ENCODE measurements at places on chromosomes 4 and X.
A peak's percentile ranks its signal among the peaks of the same experiment; 100 is the strongest.

- DNase-seq: no peak
Measured at GRCh38 chr4:96035727-96036126, 195.8 kb downstream of the PDHA2 start.

GRCh38 chrX:53616946-53617345 lies 69.6 kb downstream of the HUWE1 start:
- DNase-seq: no peak

DNA sequence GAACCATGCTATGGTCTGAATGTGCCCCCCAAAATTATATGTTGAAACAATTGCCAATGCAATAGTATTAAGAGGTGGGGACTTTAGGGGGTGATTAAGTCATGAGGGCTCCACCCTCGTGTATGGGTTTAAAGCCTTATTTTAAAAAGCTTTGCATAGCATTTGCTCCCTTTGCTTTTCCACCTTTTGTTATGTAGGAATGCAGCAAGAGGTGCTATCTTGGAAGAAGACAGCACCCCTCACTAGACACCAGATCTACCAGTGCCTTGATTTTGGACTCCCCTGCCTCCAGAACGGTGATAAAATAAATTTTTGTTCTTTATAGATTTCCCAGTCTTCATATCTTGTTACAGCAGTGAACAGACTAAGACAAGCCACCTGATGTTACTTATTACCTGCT lies 23.3 kb upstream of the NPNT start:
- no peak for DNase-seq

GRCh38 chrX:40383969-40384368 lies 196.8 kb upstream of the ATP6AP2 start:
- peak; percentile 24 for DNase-seq

- DNase-seq: no peak
Measured at GRCh38 chrX:30649859-30650258, 3.4 kb upstream of the GK start.

GRCh38 chr4:1402516-1403091 lies 3.6 kb downstream of the NKX1-1 start:
- DNase-seq: no peak

GRCh38 chr4:33998291-33998690 lies 2246.0 kb downstream of the ARAP2 start:
- DNase-seq: no peak

- DNase-seq: no peak
Measured at GRCh38 chr4:168744021-168744420, 247.2 kb downstream of the PALLD start.

- no peak for DNase-seq
Measured at GRCh38 chr4:47359891-47360290, 103.6 kb downstream of the COMMD8 start.

GRCh38 chr4:66564901-66565651 lies 894.8 kb upstream of the EPHA5 start:
- peak; percentile 97 for DNase-seq

GRCh38 chr4:81472281-81473182 lies 825 bp upstream of the RASGEF1B start:
- peak; percentile 8 for DNase-seq

- DNase-seq: peak; percentile 49
Measured at GRCh38 chr4:128831531-128832242, 22.2 kb downstream of the JADE1 start.

DNA sequence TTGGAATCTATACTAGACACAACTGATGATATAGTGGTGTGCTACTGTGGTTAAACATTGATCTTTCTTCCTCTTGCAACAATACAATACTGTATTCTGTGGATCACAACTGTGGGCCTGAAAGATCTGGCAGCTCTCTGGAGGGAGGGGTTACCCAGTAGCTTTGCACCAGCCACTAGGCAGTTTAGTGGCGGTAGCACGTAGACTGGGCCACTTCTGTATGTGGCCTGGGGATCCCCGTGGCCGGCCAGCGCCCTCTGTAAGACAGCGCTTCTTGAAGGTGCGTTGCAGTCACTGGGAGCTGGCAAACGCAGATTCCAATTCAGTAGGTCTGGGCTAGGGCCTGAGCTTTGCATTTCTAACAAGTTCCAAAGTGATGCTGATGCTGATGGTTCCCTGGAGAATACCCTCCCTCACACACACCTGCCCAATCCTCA lies 168.6 kb downstream of the MGST2 start:
- DNase-seq: no peak

DNA sequence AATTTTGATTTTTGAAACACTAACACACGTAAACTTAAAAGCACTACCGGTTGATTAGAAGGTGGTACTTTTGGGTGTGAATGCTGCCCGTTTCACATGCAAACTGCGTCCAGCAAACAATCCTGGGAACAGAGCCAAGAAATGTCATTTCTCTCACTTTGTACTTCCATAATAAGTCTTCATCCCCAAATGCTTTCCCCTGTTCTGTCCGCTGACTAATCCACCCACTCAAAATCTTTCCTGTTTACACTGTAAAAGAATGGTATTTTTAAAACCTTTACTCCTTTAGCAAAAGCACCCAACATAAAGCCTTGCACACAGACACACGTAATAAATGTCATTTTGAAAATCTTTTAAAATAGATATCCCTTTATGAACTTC lies 39.1 kb upstream of the PDLIM5 start:
- peak; percentile 86 for DNase-seq

DNA sequence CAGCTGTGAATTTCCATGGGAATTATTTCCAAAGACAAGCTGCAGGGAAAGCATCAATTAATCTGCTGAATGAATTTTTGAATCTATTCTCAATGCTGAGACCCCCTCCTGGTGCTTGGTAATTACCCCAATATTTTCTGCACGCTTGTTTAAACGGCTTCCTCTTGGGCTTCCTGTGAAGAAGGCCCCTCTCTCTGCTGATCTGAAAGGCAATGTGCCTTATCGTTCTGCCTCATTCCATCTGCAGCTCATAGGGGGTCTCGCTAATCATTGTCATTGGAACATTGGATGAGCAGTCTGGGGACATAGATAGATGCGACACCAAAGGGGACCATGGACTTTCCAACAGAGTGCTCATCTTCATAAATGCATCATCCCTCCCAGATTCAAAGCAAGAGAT lies 851.6 kb downstream of the PDHA2 start:
- no peak for DNase-seq

- DNase-seq: no peak
Measured at GRCh38 chr4:6154875-6155274, 45.5 kb downstream of the JAKMIP1 start.

DNA sequence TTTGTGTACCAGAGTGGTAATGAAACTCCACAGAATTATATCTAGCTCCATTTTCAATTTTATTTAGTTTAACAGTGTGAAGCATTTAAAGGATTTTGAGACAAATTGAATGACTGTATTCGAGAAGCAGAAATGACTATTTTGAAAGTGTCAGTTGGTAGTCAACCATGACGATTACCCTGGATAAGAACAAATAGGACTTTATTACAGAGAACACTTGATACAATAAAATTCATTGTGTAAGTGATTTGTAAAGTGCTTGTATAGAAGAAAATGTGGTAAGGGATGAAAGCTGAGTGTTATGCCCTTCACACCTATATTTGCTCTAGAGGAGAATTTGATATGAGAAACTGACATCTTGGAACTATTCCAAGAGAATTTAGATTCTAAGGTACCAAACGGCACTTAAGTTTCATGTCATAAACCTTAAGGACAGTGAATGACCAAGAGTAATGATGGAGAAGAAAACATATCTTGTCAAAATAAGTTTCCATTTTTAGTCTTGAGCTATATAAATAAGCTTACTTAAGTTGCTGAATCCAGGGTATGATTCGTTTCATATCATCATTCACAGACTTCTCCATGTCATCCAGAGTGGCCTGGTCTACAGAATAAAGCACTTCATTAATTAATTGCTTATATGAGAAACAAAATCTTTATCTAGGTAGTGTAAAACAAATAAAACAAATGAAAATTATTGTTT lies 34.6 kb downstream of the MED14 start:
- no peak for DNase-seq

DNA sequence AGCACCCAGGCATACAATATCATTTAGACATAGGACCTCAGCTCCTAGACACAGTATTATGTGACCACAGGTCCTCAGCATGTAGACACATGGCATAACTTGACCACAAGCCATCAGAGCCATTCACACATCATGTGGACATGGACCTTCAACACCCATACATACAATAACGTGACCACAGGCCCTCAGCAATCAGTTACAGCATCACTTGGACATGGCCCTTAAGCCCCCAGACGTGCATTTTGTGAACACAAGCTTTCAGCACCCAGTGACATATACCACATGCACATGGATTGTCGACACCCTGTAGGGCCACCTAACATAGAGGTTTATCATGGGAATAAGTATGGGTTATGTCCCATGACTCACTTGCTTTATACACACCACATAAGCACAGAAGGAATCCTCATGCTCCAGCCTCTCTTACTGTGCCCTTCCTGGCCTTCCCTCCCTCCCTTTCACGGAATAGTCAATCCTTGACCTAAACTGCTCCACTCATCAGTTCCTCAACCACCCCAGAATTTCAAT lies 1.9 kb downstream of the TSPYL2 start:
- DNase-seq: no peak

GRCh38 chr4:100095729-100096595 lies 94.3 kb downstream of the DDIT4L start:
- DNase-seq: peak; percentile 60

- DNase-seq: no peak
Measured at GRCh38 chr4:152072906-152073305, 312.1 kb upstream of the GATB start.
